ENCODE measurements at places on chromosomes 16 and 17.

- DNase-seq: no peak
These were observed 1.5 kb upstream of the SREBF1 start for GRCh38 chr17:17837966-17838962.

DNA sequence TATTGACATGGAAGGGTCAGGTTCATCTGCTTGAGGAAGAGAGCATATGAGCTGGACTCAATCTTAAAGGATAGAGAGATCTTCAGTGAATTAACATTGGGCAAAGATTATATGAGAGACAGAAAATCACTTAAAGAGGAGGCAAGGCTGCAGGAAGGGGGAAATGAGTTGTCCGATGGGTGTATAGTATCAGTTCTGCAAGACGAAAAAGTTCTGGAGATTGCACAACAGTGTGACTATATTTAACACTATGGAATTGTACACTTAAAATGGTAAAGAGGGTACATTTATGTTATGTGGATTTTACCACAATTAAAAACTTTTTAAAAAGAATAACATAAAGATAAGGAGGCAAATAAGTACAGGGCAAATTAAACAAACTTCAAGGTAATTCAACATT lies 80.7 kb downstream of the HELZ start:
- DNase-seq: no peak

DNA sequence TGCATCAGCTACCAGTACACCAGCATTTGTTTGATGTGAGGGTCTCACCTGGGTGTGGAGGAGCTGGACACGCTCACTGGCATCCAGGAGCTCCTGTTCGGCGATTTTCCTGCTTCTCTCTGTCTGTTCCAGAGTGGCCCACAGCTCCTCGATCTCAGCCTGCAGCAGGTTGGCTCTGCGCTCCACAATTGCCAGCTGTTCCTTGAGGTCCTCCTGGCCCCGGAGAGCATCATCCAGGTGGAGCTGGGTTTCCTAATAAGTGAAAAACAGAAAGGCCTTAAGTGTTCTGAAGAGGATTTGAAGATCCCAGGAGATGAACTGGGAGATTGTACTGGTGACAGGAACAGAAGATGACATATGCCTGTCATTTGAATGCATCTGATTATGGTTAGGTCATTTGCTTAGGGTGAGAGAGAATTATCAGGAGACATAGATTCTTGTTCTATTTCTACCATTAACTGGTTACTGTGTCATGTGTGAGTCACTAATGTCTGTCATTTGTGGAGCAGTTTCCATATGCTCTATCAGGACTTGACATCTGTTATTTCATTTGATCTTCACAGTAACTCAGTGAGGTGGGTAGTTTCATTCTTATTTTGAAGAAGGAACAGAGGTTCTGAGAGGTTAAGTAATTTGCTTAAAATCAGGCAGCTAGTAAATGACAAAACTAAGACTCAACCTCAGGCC lies 21.5 kb upstream of the MYH13 start:
- DNase-seq: no peak

GRCh38 chr17:6721744-6722143 lies 8.6 kb upstream of the SLC13A5 start:
- no peak for DNase-seq

DNA sequence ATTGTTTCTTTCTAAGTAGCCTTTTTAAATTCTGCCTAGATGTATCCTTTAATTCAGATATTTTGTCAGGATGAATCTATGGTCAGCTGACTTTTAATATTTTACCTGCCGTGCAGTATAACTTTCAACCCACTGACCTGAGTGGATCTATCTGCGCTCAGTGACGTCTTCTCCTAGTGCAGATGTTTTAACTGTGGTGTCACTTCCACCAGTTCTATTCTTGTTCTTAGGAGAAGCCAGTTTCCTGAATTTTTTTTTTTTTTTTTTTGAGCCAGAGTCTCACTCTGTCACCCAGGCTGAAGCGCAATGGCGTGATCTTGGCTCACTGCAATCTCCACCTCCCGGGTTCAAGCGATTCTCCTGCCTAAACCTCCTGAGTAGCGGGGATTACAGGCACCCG lies 5.0 kb upstream of the TM4SF5 start:
- DNase-seq: no peak

DNA sequence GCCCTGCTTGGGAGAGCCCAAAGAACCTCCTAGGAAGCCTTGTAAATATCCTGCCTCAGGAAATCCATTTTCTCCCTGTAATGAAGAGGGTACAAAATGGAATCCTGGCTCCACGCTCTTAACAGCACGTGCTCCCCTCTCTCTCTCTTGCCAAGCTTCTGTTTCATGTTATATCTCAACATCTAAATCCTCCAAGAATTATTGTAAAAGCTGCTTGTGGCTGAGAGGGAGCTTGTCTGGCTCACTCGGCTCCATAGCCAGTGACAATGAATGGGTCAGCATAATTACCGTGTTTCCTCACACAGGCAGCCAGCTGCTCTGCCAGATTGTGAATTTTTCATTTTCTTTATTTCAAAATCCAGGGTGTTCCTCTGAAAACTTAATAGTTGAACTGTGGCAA lies 317.8 kb downstream of the RBFOX1 start:
- no peak for DNase-seq

- DNase-seq: no peak
These were observed 32.7 kb downstream of the ITGB3 start for GRCh38 chr17:47286198-47286914.

Data from BE2C (cell line).